ENCODE measurements at places on chromosomes 1 and 21. TPM values are rescaled to one million over a fixed set of nuclear protein-coding genes. Genes with fewer than 3 reads are reported as not detected.

DNM3 gene
- total RNA-seq, result 2.4 TPM

SYT6 gene
- total RNA-seq, result 0.22 TPM

GJC2 gene
- 1.6 TPM for total RNA-seq

MAP3K7CL gene
- 85.8 TPM for total RNA-seq

DCLRE1B gene
- 2.1 TPM for total RNA-seq

RGS16 gene
- total RNA-seq, result 1.9 TPM

MPL gene
- total RNA-seq, result 1.6 TPM

CD5L gene
- not detected for total RNA-seq

DNALI1 gene
- total RNA-seq, result 3.0 TPM
